Camera-type eye (tissue), 1 donor: ENCODE measurements at places on chromosomes 7 and 10. TPM values are rescaled to one million over a fixed set of nuclear protein-coding genes. Genes with fewer than 3 reads are reported as not detected.

HOXA13 gene
- total RNA-seq, result 0.11 TPM

BMPER gene
- total RNA-seq, result 10.6 TPM

MAD1L1 gene
- total RNA-seq, result 43.6 TPM

IQUB gene
- 4.2 TPM for total RNA-seq

DNAH11 gene
- 2.7 TPM for total RNA-seq

SLC18A3 gene
- total RNA-seq, result 1.3 TPM

IFIT1B gene
- total RNA-seq, result 1.0 TPM

GNAT3 gene
- total RNA-seq, result not detected

ZP3 gene
- total RNA-seq, result 0.82 TPM

MIOS gene
- total RNA-seq, result 125 TPM

CUZD1 gene
- 1.3 TPM for total RNA-seq

GSAP gene
- 17.0 TPM for total RNA-seq

AKAP9 gene
- total RNA-seq, result 302 TPM

TFEC gene
- total RNA-seq, result 4.5 TPM

FGFBP3 gene
- 15.3 TPM for total RNA-seq

ADD3 gene
- 599 TPM for total RNA-seq

PLCE1 gene
- total RNA-seq, result 28.2 TPM

GPR15LG gene
- total RNA-seq, result not detected

TMEM273 gene
- 11.9 TPM for total RNA-seq

SPDYE1 gene
- total RNA-seq, result not detected

HOXA9 gene
- not detected for total RNA-seq
